ENCODE measurements at places on chromosomes 1 and 21. TPM values are rescaled to one million over a fixed set of nuclear protein-coding genes. Genes with fewer than 3 reads are reported as not detected.

Gene SPRR2F
- total RNA-seq, result not detected

Gene AADACL4
- not detected for total RNA-seq

Gene TRABD2B
- 2.1 TPM for total RNA-seq

Gene HTR6
- 0.07 TPM for total RNA-seq

Gene NBPF14
- total RNA-seq, result 19.0 TPM

Gene AQP10
- total RNA-seq, result not detected

Gene ETV3L
- not detected for total RNA-seq

Gene ASPM
- 17.7 TPM for total RNA-seq

Gene CFHR1
- total RNA-seq, result not detected

Gene GNG4
- 13.5 TPM for total RNA-seq

Gene C4BPB
- total RNA-seq, result 2.2 TPM

Gene SELP
- total RNA-seq, result not detected

Gene OR14K1
- not detected for total RNA-seq

Gene LCE1D
- not detected for total RNA-seq

Gene EXTL1
- not detected for total RNA-seq

Gene ZNHIT6
- total RNA-seq, result 17.2 TPM

Gene ADAM15
- 97.2 TPM for total RNA-seq

Gene GJA9
- total RNA-seq, result 0.07 TPM
